IgD-negative memory B cell (primary cell): ENCODE measurements at places on chromosomes 2 and 18. TPM values are rescaled to one million over a fixed set of nuclear protein-coding genes. Genes with fewer than 3 reads are reported as not detected.

The GNAL gene
- 0.20 TPM for polyA plus RNA-seq

The VWC2L gene
- not detected for polyA plus RNA-seq

The FOXD4L1 gene
- not detected for polyA plus RNA-seq

The ARHGEF4 gene
- polyA plus RNA-seq, result 0.24 TPM

The CD207 gene
- not detected for polyA plus RNA-seq

The PROKR1 gene
- not detected for polyA plus RNA-seq

The ARHGAP28 gene
- polyA plus RNA-seq, result not detected

The HOXD10 gene
- polyA plus RNA-seq, result not detected
